ENCODE measurements at places on chromosomes 16 and 17. TPM values are rescaled to one million over a fixed set of nuclear protein-coding genes. Genes with fewer than 3 reads are reported as not detected.

- H3K27ac ChIP-seq: no peak overlapping the region
- H3K4me3 ChIP-seq: no peak overlapping the region
- no peaks in the 10 kb centered on the region for H3K36me3 ChIP-seq
- no peaks in the 10 kb centered on the region for H3K27me3 ChIP-seq
- peaks cover 8% of the 10 kb centered on the region for H3K4me1 ChIP-seq
Observed at GRCh38 chr17:74994440-74994839, 7.0 kb downstream of the CDR2L start.

DNA sequence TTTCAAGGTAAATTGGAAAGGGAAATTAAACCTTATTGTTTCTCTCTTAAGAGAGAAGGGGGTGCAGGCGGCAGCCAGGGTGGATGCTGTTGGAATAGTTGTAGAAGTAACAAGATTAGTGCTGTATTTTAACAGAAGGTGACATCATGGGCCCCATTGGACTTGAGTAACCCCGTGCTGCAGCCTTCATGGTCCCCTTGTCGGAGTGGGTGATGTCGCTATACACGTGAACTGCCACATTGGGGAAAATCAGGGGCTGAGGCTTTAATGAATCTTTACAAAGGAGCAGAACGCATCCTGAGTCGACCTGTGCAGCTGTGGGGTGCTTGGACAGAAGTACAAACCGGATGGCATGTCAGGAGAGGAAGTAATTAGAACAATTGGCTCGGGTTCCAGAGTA is 3.2 kb downstream of the SNX11 start:
- DNase-seq: no peak
- H3K4me3 ChIP-seq: no peak overlapping the region
- no peaks in the 10 kb centered on the region for H3K27me3 ChIP-seq

- no peak overlapping the region for H3K4me3 ChIP-seq
- no peak overlapping the region for H3K27ac ChIP-seq
- H3K4me1 ChIP-seq: peaks cover 13% of the 10 kb centered on the region
Observed at GRCh38 chr17:28763137-28763799, 19.5 kb downstream of the TRAF4 start.

Gene SAP30BP
- 88.1 TPM for total RNA-seq

Data from osteocyte (in vitro differentiated cells).